Dorsolateral prefrontal cortex (tissue), 122 donors: ENCODE measurements at places on chromosomes 12 and 14.

DNA sequence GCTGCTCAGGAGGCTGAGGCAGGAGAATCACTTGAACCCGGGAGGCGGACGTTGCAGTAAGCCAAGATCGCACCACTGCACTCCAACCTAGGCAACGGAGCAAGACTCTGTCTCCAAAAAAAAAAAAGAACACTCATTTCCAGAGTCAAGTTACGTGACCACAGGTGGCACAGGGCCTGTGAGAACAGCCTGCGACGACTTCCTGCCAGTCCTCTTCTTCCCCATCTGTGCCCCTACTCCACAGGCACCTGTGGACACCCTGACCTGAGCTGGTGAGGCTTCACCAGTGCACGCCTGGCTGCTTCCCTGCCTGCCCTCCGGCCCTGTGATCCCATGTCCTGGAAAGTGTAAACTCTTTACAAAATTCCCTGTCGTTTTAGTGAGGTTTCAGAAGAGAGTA is 77.7 kb downstream of the PPP2R5C start:
- DNase-seq, result no peak

GRCh38 chr14:32817780-32818179 is 120.9 kb upstream of the NPAS3 start:
- DNase-seq, result no peak

DNA sequence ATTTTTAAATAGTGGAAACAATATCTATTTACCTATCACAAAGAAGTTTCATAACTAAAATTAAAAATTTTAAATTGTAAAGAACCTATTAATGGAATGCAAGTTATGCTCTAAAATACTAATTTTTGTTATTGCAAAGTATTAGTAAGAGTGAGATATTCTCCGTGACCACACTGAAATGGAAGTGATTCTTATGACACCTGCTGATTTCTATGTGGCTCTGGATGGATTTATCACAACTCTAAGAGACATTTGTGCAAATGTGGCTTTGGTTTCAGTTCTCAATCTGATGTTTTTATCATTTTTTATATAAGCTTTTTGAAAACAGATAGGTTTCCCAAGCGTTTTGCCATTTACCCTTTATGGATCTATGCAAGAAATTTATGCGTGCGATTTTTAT is 497.8 kb downstream of the NAV3 start:
- no peak for DNase-seq

GRCh38 chr12:79381248-79382208 is 309.2 kb downstream of the PAWR start:
- DNase-seq, result no peak

DNA sequence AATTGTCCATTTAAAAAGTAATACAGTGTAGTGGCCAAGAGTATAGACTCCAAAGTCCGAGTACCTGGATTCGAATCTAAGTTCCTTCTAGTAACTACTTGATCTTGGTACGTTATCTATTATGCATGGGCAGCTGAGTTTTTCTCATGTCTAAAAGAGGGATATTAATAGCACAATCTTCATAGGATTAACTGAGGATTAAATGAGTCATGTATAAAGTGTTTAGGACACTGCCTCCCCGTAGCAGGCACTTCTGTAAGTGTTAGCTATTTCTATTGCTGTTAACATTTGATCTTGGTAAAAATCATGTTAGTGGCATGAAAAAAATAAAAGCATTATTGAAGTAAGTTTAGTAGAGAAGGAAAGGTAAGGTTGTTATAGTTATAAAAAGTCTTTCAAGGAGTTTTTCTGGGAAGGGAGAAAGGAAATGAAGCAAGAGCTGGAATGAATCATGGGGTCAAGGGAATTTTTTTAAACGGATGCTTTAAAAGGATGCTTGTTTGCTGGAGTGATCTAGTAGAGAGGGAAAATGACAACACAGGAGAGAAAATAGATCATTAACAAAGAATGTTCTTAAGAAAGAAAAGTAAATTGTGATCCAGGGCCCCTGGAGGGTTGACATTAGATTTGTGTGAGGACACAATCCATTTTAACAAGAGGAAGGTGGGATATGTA is 502.2 kb upstream of the USP15 start:
- no peak for DNase-seq

- no peak for DNase-seq
Measured at GRCh38 chr12:62599854-62600437, 133.3 kb downstream of the MON2 start.

DNA sequence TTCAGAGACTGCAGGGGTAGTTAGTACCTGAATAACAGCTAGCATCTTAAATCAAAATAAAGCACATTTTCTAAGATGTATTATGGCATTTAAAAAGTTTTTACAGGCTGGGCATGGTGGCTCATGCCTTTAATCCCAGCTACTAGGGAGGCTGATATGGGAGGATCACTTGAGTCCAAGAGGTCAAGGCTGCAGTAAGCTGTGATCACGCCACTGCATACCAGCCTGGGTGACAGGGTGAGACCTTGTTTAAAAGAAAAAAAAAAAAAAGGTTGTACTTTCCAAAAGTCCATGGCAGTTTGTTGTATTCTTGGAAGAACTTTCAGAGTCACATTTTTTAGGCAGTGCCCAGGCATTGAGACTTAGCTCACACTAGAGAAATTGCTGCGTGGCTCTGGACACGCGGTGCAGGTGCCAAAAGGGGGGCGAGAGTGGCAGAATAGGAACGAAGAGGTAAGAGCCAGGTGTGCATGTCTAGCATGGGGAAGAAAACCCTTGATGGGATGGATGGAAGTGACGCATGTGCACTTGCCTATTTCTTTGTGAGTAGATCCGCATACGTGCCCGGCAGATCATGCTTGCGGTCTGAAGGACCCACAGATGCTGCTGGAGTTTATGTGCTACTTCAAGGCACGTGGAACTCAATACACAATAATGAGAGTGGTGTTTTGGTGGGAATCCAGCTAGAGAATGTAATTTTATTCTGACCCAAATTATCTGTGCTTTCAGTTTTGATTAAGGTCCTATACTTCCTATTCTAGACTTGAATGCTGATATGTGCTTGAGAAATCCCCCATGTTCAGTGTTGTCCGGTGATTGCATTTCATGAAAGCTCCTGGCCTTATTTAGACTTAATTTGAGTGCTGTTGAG is 11.9 kb downstream of the ANKRD13A start:
- no peak for DNase-seq

- no peak for DNase-seq
Measured at GRCh38 chr14:54686871-54687749, 120.2 kb downstream of the SAMD4A start.

DNA sequence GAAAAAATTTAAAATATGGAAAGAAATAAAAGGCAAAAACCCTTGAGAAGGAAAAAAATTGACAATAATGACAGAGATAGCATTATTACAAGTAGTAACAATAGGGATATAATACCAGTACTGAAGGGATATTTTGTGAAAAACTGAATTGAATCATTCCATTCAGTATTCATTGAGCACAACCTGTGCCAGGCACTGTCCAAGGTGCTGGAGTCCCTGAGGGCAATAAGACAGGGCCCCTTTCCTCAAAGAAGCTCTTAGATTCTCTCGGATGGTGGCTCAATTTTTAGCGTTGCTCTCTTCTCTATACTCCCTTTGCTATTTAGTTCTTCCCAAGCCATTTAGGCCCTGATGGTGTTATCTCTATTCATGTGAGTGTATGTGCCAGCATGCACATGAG is 34.3 kb upstream of the GAS2L3 start:
- no peak for DNase-seq

DNA sequence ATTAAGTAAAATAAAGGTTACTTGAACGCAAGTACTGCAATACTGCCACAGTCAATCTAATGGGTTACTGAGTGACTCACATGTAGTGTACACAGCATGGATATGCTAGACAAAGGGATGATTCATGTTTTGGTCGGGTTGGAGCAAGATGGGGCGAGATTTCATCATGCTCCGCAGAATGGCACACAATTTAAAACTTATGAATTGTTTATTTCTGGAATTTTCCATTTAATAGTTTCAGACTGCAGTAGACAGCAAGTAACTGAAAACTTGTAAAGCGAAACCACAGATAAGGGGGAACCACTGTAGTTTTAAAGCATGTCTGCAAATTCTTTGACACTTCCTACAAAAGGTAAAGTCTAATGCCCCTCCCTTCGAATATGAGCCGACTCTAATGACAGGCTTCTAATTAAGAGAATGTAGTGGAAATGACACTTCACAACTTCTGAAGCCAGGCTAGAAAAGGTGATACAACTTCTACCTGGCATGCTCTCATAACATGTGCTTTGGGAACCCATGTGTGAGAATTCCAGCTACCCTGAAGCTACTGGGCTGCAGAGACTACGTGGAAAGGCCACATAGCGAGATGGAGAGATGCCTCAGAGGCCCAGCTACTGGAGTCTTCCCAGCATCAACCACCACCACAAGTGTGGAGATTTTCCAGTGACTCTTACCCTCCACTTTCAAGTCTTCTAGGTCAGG is 13.9 kb upstream of the TCP11L2 start:
- no peak for DNase-seq

DNA sequence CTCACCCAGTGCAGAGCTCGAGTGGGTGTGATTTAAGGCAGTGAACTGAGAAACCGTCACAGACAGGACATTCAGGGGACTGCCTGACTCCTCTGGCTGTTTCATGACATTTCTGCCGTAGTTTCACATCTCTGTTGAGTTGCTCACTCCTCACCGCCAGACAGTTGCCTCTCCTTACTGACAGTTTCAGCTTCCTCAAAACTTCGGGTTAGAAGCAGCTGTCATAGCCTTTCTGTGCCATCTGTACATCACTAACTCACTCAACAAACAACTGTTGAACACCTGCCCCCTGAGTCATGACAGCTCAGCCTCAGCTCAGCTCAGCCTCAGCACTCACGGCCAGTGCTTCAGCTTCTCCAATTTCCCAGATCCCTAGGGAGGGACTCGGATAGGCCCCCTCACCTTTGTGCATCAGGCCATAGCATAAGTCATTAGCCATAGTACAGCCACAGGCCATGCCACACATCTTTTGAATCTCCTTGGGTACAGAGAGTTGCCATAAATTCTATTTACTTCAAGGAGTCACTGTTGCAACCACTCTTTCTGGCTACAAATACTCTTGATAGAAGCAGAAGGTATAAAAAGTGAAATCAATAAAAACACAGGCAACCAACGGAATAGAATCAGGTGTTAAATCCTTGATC is 6.2 kb upstream of the SLC15A4 start:
- DNase-seq, result no peak

- DNase-seq, result no peak
Measured at GRCh38 chr14:93219103-93219726, 12.2 kb downstream of the UBR7 start.

DNA sequence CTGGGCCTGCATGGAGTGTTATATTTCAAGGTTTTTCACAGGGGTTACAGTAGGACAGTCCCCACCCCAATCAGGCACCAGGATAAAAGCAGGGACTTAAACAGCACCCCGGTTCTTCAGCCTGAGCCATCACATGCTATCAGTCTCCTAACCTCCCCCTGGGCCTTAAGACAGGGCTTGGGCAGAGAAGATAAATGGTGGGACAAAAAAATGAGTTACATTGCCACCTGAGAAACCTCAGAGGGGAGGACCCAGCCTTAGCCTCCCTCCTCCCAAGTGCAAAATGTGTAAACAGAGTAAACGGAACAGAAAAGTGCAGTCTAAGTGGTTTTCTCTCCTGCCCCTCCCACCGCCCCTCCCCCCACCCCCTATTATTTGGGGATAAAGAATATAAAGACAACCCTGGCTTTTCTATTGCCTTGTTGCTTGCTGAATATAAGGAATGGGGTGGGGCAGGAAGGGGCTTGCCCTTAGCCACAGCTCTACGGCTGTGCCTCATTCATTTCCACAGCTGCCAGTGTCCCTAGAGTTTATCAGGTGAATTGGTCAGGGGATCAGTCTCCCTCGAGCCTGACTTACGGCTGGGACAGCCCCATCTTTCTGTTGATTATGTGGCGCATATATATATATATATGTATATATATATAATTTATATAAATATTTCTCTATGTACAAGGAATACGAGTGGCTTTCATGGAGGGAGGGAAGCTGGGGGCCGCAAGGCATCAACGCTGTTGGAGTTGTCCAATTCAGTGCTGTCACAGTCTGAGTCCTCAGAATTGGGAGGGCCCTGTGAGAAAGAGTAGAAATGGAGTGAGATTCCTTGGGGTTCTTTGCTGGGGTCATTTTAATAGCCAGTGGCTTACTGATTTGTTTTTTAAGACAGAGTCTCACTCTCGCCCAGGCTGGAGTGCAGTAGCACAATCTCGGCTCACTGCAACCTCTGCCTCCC is 18.5 kb downstream of the MAP3K12 start:
- no peak for DNase-seq
